Esophagus squamous epithelium (tissue), 5 donors: ENCODE measurements at places on chromosomes 6 and 20.

DNA sequence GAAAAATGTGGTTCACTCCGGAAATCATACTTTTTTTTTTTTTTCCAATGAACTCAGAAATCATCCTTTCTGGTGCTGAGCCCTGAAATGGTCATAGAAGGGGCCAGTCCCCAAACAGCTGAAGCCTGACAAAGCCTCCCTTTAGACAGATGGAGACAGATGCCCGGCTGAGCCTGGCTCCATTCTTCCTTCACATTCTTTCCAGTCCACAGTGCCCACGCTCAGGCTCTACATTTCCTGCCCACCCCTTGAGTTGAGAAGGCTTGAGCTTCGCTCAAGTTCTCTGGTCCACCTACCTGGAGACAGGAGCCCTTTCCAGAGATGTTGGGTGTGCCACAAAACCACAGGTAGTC lies 41.2 kb downstream of the KCNK5 start:
- DNase-seq = no peak

GRCh38 chr20:36214684-36215256 lies 21.5 kb upstream of the AAR2 start:
- DNase-seq = no peak

DNA sequence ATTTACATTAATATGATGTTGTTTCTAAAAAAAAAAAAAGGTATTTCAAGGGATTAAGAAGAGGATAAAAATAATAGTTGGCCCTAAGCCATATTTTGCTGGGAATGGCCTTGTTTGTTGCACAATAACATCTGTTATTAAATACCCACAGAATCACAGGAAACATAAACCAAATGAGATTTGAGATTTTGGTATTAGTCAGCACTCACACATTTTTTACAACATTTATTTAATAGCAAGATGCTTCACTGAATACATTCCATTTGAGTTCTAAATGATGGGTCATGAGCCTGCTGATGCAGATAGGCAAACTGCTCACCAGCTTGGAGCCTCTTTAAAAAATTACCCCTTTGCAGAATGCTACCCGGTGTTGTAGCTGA lies 92.9 kb upstream of the ENPP5 start:
- no peak for DNase-seq

- DNase-seq = no peak
Measured at GRCh38 chr6:42366999-42367352, 84.8 kb downstream of the TRERF1 start.

- no peak for DNase-seq
Measured at GRCh38 chr6:161463071-161463470, 189.2 kb upstream of the AGPAT4 start.

- no peak for DNase-seq
Measured at GRCh38 chr20:36878941-36879340, 3.0 kb downstream of the TLDC2 start.

DNA sequence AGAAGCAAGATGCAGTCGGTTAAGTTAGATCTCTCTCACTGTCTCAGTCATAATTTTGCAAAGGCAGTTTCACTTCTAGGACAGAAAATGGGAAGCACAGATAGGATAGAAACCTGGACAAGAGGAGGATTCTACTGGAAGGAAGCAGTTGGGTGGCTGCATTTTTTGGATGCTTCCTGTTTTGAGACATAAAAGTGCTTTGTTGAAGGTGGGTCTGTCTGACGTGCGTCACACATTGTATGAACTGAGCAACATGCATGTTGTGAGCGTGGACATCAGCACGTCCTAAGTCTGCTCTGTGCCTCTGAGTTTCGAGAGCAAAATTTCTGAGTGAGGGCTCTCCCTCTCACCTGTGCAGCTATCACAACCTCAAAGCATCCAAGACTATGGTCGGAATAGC lies 68.7 kb upstream of the SNX9 start:
- DNase-seq = no peak

DNA sequence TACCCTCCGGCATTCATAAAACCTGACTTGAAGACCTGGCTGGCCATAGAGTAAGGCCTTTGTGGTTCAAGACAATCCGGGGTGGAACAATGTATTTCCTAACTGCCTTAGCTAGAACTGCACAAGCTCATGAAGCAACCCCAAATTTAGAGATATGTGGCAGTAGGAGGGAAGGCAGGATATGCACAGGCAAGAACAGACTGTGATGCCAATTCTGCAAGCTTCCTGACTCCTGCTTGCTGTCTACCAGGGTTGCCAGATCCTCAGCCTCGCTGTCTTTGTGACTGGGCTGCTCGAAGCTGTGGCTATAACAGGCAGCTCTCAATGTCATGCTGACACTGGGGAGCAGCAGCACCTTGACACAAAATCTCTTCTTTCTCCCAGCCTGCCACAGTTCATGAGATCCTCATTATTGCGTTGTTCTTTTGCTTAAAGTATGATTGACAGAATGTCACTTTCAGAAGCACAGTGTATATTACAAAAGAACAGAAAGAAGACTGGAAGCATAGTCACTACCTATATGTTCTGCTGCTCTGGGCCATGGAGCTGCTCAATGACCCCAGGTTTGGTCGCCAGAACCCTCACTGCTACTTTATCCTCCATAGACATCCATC lies 18.3 kb upstream of the SHLD1 start:
- no peak for DNase-seq

DNA sequence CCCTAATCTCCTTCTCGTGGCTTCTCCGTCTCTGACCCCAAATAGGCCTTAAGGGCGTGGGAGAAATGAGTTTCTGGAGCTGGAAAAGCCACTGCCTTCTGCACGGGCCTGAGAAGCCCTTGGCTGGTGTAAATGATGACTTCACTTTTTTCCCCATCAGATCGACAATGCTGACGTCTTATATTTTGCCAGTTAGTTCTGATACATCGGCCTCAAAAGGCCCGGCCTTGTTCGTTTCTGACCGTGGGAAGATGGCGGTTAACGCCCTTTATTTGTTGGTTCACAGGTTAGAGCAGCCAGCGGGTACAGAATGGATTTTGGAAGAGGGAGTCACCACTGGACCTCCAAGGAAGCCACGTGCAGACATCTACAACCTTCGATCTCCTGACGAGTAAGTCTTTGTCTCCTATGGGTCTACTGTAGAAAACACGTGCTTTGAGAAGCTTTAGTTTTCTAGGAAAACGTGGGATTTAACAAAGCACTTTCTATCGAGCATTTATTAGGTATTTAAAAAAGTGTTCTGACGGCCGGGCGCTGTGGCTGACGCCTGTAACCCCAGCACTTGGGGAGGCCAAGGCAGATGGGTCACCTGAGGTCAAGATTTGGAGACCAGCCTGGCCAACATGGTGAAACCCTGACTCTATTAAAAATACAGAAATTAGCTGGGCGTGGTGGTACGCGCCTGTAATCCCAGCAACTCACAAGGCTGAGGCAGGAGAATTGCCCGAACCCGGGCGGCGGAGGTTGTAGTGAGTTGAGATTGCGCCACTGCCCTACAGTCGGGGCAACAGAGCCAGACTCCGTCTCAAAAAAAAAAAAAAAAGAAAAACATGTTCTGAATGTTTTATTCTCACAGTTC lies 1.2 kb upstream of the ZNFX1 start:
- DNase-seq = no peak

DNA sequence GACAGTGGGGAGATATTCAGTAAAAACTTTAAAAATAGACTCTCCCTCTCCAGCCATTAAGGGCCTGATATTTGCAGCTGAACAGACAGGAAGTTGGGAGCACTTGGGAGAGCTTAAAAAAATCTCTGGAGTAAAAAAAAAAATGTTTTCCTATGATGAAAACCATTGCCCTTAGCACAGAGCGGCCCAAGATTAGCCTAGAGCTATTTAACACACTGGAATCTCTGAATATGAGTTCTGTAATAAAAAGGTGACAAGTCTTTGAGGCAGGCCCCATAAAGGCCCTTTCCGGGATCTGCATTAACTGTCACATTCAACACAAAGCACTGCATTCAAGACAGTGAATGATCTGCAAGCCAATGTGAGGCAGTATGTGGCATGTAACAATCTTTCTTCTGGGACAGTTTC lies 393.7 kb downstream of the ZFAND3 start:
- no peak for DNase-seq

DNA sequence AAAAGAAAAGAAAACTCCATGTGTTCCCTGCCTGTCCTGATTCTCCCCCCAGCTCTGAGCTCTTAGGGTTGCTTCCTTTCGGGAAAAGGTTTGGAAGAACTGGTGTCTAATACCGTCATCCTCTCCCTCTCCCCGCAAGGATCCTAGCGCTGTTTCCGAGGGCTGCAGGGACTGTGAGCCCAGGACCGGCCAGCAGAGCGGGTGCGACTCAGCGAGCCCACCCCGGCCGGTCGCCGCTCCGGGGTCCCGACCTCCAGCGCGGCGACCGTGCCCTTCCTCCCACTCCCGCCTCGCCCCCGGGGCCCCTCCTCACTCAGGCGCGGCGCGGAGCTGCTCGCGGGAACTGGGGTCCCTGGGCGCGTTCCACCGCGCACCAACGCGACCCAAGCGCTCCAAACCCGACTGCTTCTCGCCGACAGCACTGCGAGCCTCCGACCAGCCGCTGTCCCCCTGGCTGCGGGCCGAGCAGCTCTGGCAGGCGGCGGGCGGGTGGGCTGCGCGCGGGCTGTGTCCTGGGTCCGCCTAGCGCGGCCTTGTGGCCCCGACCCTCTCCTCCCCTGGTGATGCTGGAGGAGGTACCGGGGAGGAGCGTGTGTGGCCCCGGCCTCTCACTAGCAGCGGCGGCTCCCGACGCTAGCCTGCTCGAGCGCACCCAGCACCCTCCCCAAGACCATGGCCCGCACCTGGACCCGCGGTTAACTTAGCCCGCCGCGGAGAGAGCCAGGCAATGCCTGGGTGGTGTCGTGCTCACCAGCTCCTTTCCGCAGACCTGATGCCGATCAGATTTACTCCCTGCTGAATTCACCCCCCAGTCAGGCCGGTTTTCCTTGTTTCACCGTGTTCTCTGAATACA lies at the start of gene PLA2G7:
Gene PLA2G7, minus strand, starts transcription at position 509 of the 853 bp plus-strand sequence. CDS start 12,484 bp downstream, outside the sequence.
- no peak for DNase-seq

DNA sequence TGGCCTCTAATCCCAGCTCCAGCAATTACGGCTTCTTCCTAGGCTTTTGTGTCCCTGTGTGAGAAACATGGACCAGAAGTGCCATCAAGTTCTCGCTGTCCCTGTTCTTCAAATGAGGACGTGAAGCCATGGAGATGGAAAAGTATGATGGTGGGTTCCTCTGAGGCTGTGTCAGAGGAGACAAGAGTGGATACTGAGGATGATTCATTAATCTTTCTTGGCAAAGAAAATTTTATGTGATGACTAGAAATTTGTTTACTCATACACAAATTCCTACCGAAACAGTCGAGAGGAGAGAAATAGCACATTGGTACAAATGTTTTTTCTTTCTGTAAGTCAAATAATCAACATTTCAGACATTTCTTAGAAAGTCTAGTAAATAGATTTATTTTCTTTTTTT lies 35.0 kb upstream of the PNRC1 start:
- no peak for DNase-seq

DNA sequence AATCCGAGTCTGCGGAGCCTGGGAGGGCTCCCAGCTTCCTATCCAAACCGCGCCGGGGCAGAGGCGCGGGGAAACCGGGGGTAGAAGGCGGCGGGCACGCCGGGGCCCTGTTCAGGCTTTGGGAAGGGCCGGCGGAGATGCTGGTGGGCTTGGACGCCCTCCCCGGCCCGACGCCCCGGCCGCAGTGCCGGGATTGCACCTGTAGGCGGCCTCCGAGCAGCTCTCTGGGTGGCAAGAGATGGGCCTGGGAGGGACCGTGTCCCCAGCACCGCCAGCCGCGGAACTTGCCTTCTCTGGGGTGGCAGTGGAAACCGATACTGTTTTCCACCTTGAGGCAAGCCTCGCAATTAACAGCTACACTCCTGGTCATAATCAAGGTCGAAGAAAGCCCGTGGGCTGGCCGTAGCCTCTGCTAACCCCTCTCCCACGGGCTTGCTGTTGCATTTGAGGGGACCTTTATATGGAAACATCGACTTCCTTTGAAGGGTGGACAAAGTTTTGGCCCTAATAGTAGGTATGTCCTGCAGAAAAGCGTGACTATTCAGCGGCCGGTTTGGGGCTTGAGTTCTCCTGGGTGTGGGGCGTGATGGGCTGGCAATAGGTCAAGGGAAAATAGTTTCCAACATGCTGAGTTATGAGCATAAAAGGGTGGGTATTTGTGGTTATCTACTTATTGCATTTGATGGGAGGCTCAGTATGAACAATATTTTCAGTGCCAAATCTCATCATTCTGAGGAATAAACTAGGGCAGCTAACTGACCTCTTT lies 1.1 kb upstream of the JAG1 start:
- DNase-seq = no peak

- DNase-seq = no peak
Measured at GRCh38 chr6:45027126-45027525, 301.0 kb upstream of the RUNX2 start.

DNA sequence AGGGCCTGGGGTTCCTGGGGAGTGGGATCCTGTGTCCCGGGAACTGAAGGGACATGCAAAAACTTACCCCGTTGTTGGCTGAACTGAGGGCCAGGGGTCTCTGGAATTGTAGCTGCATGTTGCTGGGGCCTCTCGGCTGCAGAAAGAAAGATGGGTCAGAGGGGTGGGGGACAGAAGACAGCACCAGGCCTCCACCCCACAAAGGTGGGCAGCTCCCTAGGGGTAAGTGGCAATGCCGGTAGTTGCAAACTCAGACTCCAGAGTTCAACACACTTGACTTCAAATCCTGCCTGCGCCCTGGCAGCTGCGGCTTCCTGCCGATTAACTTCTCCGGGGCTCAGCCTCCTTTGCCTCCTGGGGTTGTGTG lies 4.8 kb downstream of the ZBP1 start:
- DNase-seq = no peak

- no peak for DNase-seq
Measured at GRCh38 chr6:151018046-151018445, 152.5 kb downstream of the MTHFD1L start.

GRCh38 chr6:110190726-110191125 lies 10.5 kb downstream of the CDC40 start:
- no peak for DNase-seq

- DNase-seq = no peak
Measured at GRCh38 chr6:40356242-40356910, 230.8 kb downstream of the LRFN2 start.

DNA sequence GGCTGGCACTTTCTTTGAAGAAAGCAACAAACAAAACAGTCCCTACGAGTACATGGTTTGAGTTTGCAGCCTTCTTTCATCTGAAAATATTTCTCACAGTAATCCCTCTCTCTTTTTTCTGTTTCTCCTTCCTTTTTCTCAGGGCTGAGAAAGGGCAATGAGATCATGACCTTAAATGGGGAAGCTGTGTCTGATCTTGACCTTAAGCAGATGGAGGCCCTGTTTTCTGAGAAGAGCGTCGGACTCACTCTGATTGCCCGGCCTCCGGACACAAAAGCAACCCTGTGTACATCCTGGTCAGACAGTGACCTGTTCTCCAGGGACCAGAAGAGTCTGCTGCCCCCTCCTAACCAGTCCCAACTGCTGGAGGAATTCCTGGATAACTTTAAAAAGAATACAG lies 80.7 kb upstream of the CLDN20 start:
- no peak for DNase-seq

DNA sequence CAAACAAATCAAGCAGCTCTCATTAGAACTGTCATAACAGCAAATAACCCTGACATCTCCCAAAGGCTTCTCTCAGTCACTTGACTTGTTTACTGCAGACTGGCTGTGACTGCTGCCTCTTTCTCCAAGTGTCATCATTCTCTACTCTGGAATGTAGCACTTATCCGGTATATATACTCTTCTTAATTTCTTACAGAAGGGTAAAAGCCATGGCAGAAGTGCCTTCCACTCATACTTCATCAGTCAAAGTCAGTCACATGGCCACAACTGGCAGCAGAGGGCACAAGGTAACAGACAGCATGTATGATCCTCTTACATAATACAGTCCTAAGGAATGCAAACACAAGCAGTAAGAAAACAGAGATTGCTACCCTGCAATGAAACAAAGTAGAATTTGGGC lies 9.3 kb downstream of the NAPB start:
- DNase-seq = no peak
